Muscle of leg (tissue), 16 donors: ENCODE measurements at places on chromosomes 5 and 9.

GRCh38 chr9:71853084-71853483, 57.9 kb downstream of the ABHD17B start:
- no peak for DNase-seq

- peak; percentile 68 for DNase-seq
Observed at GRCh38 chr9:35616681-35617459, 1.3 kb downstream of the CD72 start.

GRCh38 chr5:85576666-85577065, 1041.1 kb upstream of the COX7C start:
- DNase-seq, result no peak

DNA sequence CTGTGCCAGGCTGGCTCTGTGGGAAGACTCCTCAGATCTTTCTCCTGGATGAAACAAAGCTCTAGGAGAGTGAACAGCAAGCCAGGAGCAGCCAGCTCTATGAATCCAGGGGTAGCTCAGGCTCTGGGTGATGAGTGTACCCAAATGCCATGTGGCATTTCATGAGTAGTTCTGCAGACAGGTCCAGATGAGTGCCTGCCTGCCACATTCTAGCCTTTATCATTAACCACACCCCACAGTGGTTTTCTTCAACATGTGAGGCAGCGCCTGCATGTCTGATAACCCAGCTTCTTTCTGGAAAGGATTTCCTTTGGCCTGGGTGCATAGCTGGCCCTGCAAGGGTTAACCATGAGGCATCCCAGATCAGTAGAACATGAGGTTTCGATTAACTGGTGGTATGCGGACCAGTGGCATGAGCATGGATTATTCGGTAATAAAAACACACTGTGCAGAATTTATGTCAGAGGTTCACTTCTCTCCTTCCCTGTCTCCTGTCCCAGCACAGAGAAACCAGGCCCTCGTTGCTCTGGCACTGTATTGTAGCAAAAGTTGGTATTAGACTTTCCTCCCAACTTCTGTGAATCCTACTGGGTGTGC, 381.9 kb upstream of the ZNF462 start:
- DNase-seq, result no peak

GRCh38 chr9:9791611-9792010, 821.2 kb downstream of the PTPRD start:
- peak; percentile 43 for DNase-seq

DNA sequence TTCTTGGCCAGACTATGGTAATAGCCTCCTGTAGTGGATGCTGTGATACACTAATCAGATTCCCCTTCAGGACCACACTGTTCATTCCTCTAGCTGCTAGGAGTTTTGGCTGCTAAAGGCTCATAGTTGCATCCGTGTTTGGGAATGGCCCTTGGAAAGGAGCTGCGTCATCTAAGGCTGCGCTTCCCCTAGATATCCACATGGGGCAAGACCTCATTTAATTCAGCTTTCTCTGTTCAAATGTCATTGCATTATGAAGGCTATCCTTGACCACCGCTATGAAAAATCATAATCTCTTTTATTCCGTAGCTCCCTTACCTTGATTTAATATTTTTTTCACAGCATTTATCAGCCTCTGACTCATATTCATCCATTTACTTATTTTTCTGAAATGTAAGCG, 258.3 kb upstream of the NR4A3 start:
- no peak for DNase-seq
